Left cardiac atrium (tissue), 4 donors: ENCODE measurements at places on chromosomes 16 and 17. TPM values are rescaled to one million over a fixed set of nuclear protein-coding genes. Genes with fewer than 3 reads are reported as not detected.

- no peak for DNase-seq
These were observed at the start of gene TAC4 for GRCh38 chr17:49848019-49848473. Gene TAC4, minus strand, starts transcription at chr17:49848069. Its CDS starts 52 bp downstream, at chr17:49848017.

DNA sequence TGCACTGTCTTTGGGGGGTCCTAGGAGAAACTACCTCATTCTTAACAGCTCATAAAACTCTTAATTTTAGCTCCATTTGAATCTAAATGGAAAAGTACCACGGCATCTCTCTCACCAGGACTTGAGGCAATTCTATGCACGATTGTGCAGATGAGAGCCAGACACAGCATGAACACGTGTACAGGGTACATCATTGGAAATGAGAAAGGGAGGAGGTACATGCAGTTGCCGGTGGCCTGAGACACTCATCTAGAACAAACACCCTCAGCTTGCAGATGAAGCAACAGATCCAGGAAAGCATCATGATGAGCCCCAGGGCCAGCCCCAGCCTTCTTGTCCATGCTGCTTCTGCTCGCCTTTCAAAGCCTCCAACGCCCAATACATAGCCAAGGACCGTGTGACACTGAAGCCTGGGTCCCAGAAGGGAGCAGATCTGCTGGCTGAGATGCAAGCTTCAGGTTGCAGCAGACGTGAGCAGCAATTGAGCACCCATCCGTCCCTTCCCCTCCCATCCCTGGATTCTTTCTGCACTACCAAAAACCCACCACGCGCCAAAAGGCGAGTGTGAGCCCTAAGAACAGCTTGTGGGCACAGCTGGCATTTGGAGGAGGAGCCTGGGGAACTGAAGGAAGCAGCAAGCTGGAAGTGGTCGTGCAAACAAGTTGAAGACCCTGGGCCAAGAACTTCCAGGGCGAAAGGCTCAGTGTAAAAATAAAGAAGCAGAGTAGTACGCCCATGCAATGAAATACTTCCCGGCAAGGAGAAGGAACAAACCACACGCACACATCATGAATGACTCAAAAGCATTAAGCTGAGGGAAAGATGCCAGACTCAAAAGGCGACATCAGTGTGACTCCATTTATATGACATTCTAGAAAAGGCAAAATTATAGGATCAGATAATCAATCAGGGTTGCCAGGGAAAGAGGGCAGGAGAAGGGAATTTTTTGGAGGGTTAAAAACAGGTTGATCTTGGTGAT lies 7.3 kb upstream of the RCVRN start:
- no peak for DNase-seq

DNA sequence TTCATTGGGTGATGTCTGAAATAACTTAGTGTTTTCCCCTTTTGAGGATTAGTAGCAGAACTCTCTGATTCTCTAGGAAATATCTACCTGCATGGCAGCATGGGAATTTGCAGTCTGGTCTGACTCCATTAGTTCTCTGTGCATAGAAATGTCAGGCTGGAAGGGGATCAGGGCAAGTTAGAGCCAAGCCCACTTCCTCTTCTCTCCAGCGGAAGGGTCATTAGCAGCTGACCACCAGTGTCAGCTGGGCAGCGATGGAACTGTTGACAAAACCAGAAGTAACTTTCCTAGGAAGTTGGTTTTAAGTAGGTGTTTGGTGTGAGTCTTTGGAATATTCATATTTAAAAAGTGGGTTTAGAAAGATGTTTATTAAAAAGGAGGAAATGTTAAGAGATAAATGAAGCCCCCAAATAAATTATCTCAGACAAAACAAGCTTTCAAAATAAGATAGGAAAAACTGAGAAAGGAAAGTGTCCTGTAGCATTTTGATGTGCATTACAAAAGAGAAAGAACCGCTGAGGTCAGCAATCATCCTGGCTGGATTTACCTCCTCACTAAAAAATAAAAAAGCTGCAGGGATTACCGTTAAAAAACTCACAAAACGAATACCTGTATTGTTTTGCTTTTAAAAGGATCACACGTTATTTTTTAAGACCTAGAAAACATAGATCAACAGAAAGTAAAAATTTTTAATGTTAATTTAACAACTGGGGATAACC lies 32.4 kb upstream of the MMD start:
- no peak for DNase-seq

- peak; percentile 84 for DNase-seq
These were observed 65.6 kb downstream of the XYLT1 start for GRCh38 chr16:17404941-17405689.

CLEC18B gene
- total RNA-seq: 0.38 TPM

CX3CL1 gene
- 13.7 TPM for total RNA-seq

TIMP2 gene
- 191 TPM for total RNA-seq
